ENCODE measurements at places on chromosomes 5 and 9.
A peak's percentile ranks its signal among the peaks of the same experiment; 100 is the strongest.

GRCh38 chr5:90613459-90613858 is 54.9 kb downstream of the ADGRV1 start:
- DNase-seq, result no peak

- DNase-seq, result no peak
These were observed 172.6 kb upstream of the S1PR3 start for GRCh38 chr9:88818495-88819201.

DNA sequence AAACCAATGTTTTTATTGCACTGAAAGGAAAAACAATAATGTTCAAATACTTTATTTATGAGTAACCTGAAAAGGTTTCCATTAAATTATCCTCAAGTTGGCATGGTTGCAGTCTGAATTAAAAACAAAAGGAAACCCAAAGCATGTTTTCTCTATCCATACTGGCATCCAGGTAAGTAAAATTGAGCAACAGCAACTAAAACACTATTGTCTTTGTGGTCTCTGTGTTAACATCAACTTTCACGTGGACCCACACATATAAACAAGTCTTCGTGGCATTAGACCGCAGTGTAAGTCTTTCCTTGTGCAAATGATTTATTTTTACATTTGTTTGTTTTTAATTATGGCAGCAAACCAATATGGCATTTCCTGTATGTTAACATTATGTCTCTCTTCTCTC is 757.6 kb downstream of the SEMA5A start:
- DNase-seq, result no peak

GRCh38 chr5:107557051-107557658 is 113.6 kb downstream of the EFNA5 start:
- no peak for DNase-seq

DNA sequence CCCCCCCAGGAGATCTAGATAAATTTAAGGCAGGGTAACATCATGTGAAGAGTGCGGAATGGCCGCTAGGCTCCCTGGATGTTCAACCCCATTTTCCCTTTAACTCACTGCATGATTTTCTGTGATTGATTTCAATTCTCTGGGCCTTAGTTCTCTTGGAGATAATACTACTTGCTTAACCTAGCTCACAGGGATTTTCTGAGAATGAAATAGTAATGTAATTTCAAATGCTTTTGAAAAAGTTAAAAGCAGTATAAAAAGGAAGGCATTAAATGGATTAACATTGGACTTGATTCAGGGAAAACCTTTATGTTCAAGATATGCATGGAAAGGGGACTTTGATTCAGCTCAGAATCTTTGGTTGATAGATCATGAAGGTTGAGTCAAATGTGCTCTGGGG is 90.9 kb downstream of the KIF4B start:
- DNase-seq, result no peak

DNA sequence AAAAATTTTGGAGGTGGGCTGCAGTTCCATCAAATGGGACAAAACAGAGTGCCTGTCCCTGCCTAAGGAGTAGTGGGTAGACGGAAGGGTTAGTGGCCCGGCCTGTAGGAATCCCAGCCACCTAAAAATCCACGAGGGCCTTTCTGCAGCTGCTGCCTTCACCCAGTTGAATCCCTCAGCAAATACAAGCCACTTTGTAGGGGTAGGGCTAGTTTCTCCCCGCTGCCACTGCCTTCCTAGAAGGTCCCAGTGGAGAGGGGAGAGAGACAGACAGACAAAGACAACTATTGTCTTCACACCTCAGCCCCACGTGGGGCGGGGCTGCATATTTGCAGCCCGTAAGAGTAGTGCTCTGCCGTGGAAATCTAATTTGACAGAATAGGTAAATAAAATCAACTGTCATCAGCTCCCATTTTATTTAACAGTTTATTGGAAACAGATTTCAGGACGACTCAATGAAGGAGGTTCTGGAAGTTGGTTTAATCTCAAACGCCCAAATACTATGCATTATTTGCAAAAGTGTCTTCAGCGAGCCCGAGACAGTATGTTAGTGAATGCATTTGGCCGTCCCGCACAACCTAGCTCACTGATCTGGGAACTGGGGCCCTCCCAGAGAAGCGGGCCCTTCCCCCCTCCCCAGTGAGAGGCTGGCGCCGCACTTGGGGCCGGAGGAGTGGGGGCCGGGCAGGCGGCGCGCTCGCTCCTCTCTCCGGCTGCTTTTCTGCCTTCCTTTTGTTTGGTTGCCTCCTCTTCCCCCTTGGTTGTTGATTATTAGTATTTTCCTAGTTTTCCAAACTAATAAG is 67.6 kb upstream of the TBCA start:
- DNase-seq, result no peak

DNA sequence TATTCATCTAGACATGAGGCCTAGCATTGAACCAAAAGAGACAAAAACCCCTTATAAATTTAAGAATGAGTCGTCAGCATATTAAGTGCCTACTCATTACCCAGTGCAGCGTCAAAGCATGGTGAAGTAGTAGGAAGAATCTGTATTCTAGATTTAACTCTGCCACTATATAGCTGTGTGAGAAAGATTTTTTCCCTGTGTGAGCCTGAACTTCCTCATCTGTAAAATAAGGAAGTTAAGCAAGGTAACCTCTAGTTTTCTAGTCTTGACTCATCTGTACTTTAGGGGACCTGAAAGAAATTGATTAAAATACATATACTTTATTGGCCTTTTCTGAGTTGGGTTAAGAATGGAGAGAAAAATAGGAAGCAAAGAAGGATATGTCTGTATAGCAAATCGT is 82.1 kb upstream of the RUSC2 start:
- no peak for DNase-seq

DNA sequence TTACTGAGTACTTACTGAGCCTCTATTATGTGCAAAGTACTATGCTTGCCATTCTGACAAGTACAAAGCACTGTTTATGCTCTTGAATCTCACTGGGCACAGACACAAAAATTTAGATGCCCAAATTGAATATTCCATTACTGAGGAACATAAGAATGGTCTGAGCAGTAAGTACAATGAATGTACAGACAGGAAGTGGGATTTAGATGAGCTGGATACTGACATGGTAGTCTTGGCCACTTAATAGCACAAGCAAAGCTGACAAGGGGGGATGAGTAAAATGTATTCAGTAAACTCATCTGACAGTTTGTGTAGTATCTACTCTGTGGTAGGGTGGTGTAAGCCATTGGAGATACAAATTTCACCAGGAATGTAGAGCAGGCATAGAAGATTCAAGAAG is 132.4 kb downstream of the EFNA5 start:
- no peak for DNase-seq

- no peak for DNase-seq
These were observed 222.7 kb upstream of the ACO1 start for GRCh38 chr9:32161720-32162119.

DNA sequence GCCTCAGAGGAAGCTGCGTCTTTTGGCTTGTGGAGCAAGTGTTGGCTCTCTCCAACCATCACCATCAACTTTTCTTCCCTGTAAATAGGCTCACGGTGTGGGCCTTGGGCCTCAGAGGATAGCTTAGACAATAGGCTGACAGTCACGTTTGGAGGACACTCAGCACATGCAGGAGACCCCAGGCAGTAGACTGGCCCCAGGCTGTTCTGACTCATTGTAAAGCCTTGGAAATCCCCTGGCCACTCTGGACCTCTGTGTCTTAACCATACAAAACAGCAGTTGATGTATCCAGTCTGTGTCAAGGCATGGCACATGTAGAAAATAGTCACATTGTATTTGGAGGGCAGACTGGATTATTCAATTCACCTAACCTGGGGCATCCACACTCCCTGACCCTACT is 18.6 kb downstream of the CD74 start:
- no peak for DNase-seq

DNA sequence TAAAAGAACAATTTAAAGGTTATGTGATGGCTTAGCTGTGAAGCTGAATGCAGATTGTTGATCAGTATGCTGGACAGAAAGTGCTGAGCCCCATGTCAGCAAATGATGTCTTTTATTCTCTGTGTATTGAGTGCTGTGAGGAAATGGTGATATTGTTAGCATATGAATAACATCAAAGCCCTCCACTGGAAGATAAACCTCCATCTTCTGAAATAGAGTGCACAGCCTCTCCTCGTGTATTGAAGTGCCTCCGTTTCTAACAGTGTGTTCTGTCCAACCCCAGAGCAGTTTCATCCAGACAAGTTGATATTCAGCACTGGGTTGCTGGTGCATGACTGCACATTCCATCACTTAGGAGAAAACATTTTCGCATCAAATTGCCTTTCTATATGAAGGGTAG is 242.9 kb downstream of the CSNK1G3 start:
- no peak for DNase-seq

DNA sequence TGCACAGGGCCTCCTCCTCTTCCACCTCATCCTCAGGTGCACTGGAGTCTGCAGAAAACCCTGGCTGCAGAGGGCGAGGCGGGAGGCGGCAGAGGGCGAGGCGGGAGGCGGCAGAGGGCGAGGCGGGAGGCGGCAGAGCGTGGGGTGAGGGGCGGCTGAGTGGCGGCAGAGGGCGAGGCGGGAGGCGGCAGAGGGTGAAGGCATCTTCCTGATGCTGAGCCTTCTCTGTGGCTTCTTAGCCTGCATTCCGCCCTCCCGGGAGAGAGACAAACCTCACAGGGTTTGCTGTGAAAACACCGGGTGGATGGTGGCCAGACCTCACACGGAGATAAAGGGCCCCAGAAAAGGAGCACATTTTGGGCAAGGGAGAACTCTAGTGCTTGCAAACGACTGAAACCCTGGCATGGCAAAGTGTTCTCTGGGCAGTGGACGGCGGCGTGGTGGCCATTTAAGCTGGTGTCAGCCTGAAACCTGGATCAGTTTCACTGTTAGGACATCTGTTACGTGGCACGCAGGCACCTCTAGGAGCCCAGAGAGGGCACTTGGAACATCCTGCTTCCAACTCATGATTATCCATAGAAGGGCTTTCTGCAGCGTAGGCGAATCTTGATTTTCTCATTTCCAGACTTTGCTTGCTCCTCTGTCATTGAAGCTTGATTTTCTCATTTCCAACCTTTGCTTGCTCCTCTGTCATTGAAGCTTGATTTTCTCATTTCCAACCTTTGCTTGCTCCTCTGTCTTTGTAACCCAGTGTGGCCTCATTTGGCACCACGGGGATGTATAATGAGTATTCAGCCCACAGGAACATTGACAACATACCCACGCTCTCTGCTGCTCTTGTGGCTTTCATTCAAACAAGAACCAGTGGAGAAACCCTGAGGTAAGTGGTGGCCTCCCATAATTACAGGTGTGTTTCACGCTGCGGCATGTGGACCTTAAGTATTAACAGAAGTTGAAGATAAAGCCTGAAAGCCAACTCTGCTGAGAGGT is 16.3 kb upstream of the PLEKHG4B start:
- no peak for DNase-seq

DNA sequence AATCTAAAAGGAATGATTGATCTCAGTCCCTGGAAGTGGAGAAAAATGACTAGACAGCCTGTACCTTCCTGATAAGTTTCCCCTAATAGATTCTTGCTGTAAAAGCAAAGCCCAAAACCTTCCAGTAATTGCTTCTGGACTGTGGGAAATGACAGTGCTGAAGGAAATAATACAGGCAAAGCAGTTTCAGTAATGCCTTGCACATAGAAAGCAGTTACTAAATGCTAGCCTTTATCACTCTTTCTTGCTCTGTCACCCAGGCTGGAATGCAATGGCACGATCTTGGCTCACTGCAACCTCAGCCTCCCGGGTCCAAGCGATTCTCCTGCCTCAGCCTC is 50.3 kb downstream of the MAP1B start:
- DNase-seq, result no peak

DNA sequence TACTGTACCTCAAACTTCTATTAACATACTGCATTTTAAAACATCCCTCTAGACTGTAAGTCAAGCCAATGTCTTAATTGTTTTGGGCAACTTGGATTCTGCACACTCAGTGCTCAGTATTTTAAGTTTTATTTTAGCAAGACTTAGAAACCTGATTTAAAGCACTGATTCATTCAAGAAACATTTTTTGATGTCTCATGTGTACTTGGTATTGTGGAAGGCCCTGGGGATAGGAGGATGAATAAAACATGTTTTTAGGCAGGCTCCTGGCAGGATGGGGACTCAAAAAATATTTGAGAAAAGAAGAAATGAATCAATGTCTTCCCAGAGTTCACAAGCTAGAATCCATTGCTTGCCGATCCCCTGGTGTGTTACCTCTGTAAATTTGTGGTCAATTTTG is 334.0 kb upstream of the PUM3 start:
- DNase-seq, result no peak

DNA sequence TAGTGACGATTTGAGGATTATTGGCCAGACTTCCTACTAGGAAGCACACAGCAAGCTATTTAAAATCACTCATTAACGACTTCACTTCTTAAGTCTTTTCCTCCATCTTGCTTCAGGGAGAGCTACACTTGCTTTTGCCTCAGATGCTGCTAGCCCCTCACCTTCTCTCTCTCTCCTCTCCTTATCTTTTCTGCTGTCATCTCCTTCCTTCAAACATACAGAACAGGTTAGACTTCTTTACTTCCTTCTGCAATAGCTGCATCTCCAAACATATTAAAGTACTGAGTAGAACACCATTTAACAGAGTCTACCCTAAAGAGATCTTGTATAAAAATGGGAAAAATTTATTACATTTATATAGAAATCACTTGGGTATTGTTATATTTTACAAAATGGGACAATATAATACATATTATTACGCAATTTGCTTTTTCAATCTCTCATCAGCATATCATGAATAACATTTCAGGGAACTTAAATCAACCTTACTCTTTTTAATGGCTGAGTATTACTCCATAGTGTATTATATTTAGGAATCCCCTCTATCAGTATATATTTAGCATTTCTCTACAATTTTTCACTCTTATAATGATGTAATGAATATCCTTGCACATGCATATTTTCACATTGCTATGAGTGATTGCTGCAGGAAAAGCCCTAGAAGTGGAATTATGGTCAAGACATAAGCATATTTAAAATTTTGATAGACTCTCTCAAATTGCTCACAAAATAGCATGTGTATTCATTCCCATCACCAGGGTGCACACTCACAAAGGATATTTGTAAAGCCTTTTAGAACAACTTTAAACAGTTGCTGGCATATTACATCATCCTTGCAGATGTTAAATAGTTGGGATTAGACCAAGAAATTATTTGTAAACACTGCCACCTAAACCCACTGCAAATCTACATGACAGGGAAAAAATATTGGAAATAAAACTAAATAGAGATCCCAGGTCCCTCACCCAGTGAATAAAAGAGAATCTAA is 164.5 kb upstream of the NFIB start:
- no peak for DNase-seq

DNA sequence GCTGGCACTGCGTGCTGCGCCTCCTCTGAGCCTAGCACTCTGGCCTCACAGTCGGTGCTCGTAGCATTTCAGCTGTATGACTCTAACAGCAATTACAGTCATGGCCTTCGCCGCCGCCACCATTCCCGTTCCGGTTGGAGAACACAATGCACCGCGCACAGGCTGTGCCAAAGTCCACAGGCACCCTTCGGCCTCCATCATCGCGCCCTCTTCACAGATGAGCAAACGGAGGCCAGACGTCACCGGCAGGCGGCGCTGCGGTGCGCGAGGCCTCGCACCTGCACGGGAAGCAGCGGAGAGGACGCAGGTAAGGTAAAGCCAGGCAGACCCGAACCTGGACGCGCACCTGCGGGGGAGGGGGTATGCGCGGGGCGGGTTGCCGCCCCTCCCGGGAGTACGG is 128.9 kb downstream of the BARX1 start:
- peak; percentile 20 for DNase-seq

Data from stimulated activated CD8-positive, alpha-beta memory T cell treated with anti-CD3 and anti-CD28 coated beads, Interleukin-7, amount 100 ng/mL, for 48 hours (primary cell).